ENCODE measurements at places on chromosomes 4 and X.

DNA sequence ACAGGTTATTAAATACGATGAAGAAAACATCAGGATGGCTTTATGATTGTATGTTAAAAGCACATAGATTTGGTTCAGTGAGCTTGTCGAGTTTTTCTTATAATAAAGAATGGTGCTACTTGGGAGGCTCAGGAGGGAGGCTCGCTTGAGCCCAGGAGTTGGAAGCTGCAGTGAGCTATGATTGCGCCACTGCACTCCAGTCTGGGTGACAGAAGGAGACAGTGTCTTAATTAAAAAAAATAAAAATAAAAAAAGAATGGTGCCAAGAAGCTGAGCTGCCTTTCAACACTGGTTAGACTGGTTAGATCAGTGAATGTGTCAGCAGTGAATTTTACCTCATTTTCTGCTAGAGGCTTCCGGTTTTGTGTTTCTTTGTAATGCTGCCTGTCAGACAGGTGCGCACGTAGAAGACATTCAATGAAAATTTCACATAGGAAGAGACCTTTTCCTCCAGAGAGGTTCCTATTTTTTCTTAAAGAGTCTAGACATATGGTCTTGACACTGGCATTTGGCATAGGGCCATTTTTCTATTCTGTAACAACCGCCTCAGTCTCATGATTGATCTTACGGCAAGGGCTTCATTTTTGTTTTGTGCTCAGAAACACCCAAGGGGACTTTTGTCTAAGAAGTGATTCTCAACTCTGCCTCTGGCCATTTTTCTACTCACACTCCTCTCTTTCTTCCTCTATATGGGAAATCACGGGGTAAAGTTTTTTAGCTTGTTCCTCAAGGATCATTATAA, 15.0 kb upstream of the ARSF start:
- DNase-seq, result no peak

DNA sequence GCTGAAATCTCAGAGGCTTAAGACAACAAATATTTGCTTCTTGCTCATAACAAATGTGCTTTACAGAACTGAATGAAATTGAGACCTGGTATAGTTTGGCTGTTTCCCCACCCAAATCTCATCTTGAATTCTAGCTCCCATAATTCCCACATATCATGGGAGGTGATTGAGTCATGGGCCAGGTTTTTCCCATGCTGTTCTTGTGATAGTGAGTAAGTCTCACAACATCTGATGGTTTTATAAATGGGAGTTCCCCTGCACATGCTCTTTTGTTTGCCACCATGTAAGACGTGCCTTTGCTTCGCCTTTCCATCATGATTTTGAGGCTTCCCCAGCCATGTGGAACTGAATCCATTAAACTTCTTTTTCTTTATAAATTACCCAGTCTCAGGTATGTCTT, 221.1 kb upstream of the DIPK2B start:
- DNase-seq, result no peak

DNA sequence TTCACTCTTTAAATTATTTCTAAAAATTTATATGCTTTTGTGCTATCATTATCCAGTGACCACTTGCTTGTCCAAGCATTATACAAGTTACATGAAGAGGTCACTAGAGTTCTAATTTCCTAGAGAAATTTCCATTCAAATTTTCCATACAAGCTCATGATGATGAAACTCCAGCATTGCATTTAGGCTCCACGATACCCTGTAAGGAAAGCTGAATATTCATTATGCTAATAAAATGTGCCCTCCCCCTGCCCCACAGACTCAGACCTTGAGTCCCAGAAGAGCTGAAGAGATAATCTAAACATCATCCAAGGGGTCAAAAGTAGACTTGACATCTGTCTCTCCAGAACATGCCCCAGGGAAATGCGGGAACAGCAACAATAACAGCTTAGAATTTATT, 19.6 kb upstream of the FAM156A start:
- DNase-seq, result no peak

- DNase-seq, result no peak
Observed at GRCh38 chr4:163493643-163494359, 689 bp upstream of the TMA16 start.

DNA sequence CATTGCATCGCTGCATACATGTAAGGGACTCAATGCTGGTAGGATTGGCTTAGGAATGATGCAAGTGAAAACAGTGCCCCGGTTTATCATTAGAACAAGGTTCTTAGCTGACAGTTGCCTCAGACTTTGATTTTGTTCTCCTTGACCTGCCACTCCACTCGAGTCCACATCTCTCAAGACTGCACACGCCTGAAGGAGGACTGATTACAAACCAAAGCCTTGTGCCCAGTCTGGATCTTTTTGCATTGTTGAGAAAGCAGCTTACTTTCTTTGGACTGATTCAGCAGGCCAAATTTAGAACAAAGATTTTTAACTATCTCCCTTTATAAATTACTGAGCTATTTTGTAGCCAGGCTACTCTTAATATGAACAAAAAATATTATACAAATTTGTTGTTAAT, 125.6 kb downstream of the PTTG2 start:
- no peak for DNase-seq

DNA sequence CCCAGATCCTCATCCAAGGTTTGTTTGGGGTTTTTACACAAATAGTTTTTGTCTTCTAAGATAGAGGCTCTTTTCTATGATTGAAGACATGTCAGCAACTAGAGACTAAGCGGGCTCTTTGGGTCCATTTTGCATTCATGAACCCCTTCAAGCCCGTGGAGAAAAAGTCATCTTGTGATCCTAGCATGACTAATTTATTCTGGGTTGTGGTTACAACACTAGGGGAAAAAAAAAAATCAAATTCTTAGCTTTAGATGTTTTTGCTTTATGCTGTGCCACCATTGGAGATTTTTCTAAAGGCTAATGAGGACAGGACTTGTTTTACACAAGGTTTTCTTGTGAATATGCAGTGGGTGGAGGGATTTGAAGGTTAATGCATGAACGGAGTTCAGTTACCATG, 440.0 kb downstream of the PCDH7 start:
- DNase-seq, result no peak

DNA sequence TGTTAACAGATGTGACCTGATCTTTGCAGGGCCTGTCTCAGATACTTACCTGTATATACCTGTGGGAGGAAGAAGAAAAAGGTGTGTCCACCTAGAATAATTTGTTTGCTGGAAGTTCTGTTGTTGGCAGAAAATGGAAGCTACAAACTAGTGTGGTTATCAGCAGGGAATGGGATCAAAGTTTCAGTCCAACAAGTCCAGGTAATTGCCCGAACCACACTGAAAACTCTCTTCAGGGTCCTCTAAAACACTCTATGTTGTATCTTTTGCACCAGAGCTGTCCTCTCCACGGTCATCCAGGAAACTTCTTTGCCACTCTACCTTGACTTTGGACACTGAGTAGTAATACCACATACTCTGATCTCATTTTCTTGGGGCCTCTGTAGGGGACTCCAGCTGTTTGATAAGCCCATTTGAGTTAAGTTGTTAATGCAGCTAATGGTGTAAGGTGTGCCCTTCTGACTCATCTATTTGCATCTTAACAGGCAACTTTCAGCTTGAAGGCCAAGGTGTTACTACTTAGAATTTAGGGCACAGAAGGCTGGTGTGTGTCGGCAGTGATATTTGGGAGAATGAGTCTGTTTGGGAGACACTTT, 38.7 kb upstream of the GATB start:
- DNase-seq, result no peak

- no peak for DNase-seq
Observed at GRCh38 chrX:119249891-119250290, 13.8 kb downstream of the PGRMC1 start.

DNA sequence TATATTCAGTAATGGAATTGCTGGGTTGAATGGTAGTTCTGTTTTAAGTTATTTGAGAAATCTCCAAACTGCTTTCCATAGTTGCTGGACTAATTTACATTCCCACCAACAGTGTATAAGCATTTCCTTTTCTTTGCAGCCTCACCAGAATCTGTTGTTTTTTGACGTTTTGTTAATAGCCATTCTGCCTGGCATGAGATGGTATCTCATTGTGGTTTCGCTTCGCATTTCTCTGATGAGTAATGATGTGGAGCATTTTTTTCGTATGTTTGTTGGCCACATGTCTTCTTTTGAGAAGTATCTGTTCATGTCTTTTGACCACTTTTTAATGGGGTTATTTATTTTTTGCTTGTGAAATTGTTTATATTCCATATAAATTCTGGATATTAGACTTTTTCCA, 13.6 kb upstream of the MAGED4B start:
- no peak for DNase-seq

GRCh38 chr4:33931026-33931425, 2313.3 kb downstream of the ARAP2 start:
- no peak for DNase-seq

DNA sequence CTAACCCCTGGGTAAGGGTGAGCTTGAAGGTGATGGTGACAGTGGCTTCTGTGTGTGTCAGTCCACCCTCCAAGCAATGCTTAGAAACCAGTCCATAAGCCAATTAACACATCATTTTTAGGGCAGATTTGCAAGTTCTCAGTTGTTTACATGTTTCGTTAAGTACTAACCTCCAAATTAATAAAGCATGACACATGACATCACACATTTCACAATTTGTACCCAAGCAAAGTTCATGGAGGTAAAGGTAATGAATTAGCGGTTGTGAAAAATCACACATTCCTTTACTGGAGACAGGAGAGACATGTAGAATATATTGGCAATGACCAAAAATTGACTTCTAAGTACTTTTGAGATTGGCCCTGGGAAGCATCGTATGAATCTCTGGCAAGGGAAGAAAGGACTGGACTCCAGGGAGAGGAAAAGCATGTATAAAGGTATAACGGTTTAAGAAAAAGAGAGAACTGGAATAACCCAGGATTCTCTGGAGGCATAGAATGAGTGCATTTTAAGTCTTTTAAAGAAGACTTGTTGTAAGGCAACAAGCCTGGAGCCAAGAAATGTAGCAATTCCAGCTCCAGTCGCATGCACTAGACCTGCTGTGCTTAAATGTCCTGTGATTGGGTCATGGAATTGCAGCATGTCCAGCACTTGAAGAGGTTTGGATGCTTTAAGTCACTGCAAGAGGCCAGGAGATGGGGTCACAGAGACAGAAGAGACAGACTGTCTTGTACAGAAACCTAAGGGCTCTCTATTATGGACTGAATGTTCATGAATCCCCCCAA, 34.1 kb downstream of the TRIM2 start:
- DNase-seq, result no peak

DNA sequence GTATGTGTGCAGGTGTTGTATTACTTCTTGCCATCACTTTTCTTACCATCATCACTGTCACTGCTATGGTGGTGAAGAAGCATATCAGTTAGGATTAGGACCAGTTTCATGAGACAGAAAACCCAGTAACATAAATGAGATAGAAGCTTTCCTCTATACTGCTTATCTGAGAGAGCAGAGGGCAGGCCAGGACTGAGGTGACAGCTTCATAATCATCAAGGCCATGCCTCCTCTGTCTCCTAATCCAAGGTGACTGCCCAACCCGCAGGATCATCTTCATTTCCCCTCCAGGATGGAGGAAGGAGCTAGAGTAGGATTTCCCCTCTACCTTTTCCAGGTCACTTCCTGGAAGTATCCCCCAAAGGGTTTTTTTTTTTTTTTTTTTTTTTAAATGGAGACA, 35.4 kb downstream of the TMEM131L start:
- no peak for DNase-seq

GRCh38 chr4:75741027-75741426, 16.6 kb downstream of the USO1 start:
- no peak for DNase-seq

- peak; percentile 5 for DNase-seq
Observed at GRCh38 chrX:109886122-109886761, 116.7 kb upstream of the TMEM164 start.

- no peak for DNase-seq
Observed at GRCh38 chr4:83852085-83852451, 316.2 kb downstream of the GPAT3 start.

DNA sequence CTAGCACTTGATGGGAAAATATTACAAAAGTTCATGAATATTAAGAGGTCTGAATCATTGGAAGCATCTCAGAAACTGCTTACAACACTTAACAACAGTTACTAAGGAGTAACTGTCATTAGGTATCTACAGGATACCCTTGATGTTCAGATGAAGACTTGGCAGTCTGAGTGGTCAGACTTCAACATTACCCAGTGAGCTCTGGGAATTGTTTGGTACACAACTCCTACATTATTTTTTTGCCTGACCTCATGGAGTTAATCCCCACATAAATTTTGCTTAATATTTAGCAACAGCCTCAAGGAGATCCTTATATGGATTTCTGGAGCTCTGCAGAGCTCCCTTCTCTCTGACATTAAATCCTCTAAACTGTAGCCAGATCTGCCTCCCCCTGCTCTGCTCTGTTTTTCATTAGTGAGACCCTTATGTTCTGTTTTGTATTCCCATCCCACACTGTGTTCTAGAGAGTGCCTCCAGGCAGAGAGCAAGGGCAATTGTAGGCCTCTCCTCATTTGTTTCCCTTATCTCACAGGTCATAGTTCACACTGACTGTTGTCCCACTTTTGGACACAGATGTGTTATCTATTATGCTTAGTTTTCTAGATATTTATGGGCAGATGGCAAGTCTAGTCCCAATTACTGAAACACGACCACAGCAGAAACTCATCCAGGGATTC, 368.8 kb downstream of the GASK1B start:
- no peak for DNase-seq

GRCh38 chr4:28443801-28444412, 1583.3 kb downstream of the STIM2 start:
- DNase-seq, result no peak

- no peak for DNase-seq
Observed at GRCh38 chrX:109927663-109928273, 75.1 kb upstream of the TMEM164 start.

GRCh38 chrX:48827654-48827968, 1.3 kb downstream of the ERAS start:
- no peak for DNase-seq

DNA sequence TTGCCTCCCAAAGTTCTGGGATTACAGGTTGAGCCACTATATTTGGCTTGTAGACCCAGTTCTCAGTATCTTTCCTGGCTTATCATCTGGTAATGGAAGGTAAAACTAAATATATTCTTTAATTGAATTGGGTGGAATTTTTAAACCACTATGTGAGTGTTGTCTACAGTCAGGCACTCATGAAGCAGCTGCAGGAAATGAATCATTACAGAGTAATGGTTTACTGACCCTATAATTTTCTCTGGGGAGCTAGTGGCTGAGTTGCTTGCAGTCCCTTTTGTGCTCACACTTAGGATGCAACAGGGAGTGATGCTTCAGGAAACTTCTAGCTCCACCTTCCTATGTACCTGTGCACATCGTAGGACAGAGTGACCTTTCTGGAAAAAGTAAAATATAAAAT, 4.1 kb upstream of the UGT2B7 start:
- DNase-seq, result no peak

DNA sequence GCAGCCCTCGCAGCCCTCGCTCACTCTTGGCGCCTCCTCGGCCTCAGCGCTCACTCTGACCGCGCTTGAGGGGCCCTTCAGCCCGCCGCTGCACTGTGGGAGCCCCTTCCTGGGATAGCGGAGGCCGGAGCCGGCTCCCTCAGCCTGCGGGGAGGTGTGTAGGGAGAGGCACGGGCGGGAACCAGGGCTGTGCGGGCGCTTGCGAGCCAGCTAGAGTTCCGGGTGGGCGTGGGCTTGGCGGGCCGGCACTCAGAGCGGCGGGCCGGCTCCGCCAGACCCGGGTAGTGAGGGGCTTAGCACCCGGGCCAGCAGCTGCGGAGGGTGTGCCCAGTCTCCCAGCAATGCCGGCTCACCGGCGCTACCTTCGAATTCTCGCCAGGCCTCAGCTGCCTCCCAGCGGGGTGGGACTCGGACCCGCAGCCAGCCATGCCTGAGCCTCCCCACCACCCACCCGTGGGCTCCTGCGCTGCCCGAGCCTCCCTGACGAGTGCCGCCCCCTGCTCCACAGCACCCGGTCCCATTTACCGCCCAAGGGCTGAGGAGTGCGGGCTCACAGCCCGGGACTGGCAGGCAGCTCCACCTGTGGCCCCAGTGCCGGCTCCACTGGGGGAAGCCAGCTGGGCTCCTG, 1.4 kb upstream of the AADAT start:
- DNase-seq, result no peak
